Tibial nerve (tissue), 4 donors: ENCODE measurements at places on chromosomes 4 and X. TPM values are rescaled to one million over a fixed set of nuclear protein-coding genes. Genes with fewer than 3 reads are reported as not detected.
A peak's percentile ranks its signal among the peaks of the same experiment; 100 is the strongest.

- H3K36me3 ChIP-seq, result no peaks in the 10 kb centered on the region
- H3K27me3 ChIP-seq, result no peaks in the 10 kb centered on the region
- no peak overlapping the region for H3K27ac ChIP-seq
- H3K4me3 ChIP-seq, result no peak overlapping the region
These were observed 165.1 kb upstream of the PPP3CA start for GRCh38 chr4:101512416-101512815.

- H3K4me3 ChIP-seq, result peak overlapping the region; percentile 9
- H3K4me1 ChIP-seq, result no peaks in the 10 kb centered on the region
- H3K36me3 ChIP-seq, result peaks cover 27% of the 10 kb centered on the region
- DNase-seq, result no peak
- no peak overlapping the region for H3K27ac ChIP-seq
These were observed 10.9 kb downstream of the DCK start for GRCh38 chr4:71004281-71004851.

The IQSEC2 gene
- 28.9 TPM for total RNA-seq

DNA sequence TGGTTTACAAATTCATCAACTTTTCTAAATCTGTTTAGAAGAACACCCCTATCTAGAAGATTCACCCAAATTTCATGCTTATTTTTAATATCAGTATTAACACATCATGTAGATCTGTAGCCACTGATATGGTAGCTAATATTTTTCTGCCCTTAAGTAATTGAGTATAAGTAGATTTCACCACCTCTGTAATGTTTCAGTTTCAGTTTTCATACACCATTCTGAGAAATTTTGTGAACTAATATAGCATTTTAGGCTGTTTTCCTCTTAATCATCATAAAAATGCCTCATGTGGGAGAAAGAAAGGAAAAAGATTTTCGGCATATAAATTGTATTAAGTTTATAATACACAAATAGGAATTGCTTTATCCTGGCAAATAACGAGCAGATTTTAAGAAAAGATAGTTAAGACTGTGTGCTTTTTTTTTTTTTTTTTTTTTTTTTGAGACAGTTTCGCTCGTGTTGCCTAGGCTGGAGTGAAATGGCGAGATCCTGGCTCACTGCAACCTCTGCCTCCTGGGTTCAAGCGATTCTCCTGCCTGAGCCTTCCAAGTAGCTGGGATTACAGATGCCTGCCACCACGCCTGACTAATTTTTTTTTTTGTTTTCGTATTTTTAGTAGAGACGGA, 21.4 kb upstream of the RBPJ start:
- DNase-seq, result no peak
- H3K4me3 ChIP-seq, result no peak overlapping the region
- H3K27me3 ChIP-seq, result no peaks in the 10 kb centered on the region
- no peak overlapping the region for H3K27ac ChIP-seq
- H3K36me3 ChIP-seq, result no peaks in the 10 kb centered on the region
